Dermis lymphatic vessel endothelial cell (primary cell): ENCODE measurements at places on chromosomes 4 and X. TPM values are rescaled to one million over a fixed set of nuclear protein-coding genes. Genes with fewer than 3 reads are reported as not detected.

Gene SULT1E1
- total RNA-seq: 0.22 and 0.52 TPM in 2 replicates

Gene DGKK
- not detected in 2 replicates for total RNA-seq

Gene SFRP2
- not detected in 2 replicates for total RNA-seq

Gene ASMT
- total RNA-seq: not detected in 2 replicates

Gene ADAM29
- total RNA-seq: not detected in 2 replicates

Gene SPANXN3
- not detected in 2 replicates for total RNA-seq

Gene PRR32
- not detected in 2 replicates for total RNA-seq

Gene MAGEB10
- not detected in 2 replicates for total RNA-seq

Gene EGF
- total RNA-seq: 0.09 and 0.33 TPM in 2 replicates

Gene WDFY3
- total RNA-seq: 74.3 and 84.7 TPM in 2 replicates

Gene PAPSS1
- total RNA-seq: 42.7 and 50.1 TPM in 2 replicates

Gene GLRA2
- not detected in 2 replicates for total RNA-seq

Gene PSAPL1
- total RNA-seq: not detected in 2 replicates

Gene DCLK2
- total RNA-seq: 2.4 and 4.2 TPM in 2 replicates

Gene CLDN22
- total RNA-seq: not detected in 2 replicates

Gene POU3F4
- total RNA-seq: not detected in 2 replicates

Gene ADH7
- not detected in 2 replicates for total RNA-seq

Gene FGF16
- total RNA-seq: 0.11 TPM in 1 of 2 replicates, not detected in the other

Gene CITED1
- 0.17 and 0.33 TPM in 2 replicates for total RNA-seq

Gene EVC2
- total RNA-seq: 10.9 and 12.7 TPM in 2 replicates

Gene FAT4
- total RNA-seq: 62.5 and 63.4 TPM in 2 replicates

Gene HGFAC
- total RNA-seq: under 0.01 TPM in 1 of 2 replicates, not detected in the other

Gene ARMCX6
- total RNA-seq: 44.7 and 48.4 TPM in 2 replicates

Gene PPARGC1A
- total RNA-seq: 0.34 and 0.76 TPM in 2 replicates

Gene CAPN6
- not detected in 2 replicates for total RNA-seq

Gene ETDB
- not detected in 2 replicates for total RNA-seq

Gene UGT2B11
- total RNA-seq: not detected in 2 replicates

Gene TCEAL2
- total RNA-seq: not detected in 2 replicates

Gene C4orf50
- under 0.01 TPM in 2 replicates for total RNA-seq

Gene PNCK
- not detected in 2 replicates for total RNA-seq

Gene PRRG1
- 16.2 and 21.6 TPM in 2 replicates for total RNA-seq

Gene G6PD
- 22.3 and 22.5 TPM in 2 replicates for total RNA-seq

Gene ASB12
- total RNA-seq: not detected in 2 replicates

Gene NHSL2
- total RNA-seq: 18.4 and 40.1 TPM in 2 replicates

Gene ZNF41
- total RNA-seq: 8.3 and 15.4 TPM in 2 replicates

Gene FAM9B
- total RNA-seq: not detected in 2 replicates

Gene GUCY1B1
- 11.5 and 15.5 TPM in 2 replicates for total RNA-seq

Gene TIMP1
- total RNA-seq: 103 and 210 TPM in 2 replicates

Gene PRDM5
- total RNA-seq: 6.2 and 7.4 TPM in 2 replicates

Gene SSX3
- not detected in 2 replicates for total RNA-seq

Gene BMPR1B
- 0.09 TPM in 1 of 2 replicates, not detected in the other for total RNA-seq

Gene TCP11X2
- total RNA-seq: not detected in 2 replicates

Gene PPP4R3C
- not detected in 2 replicates for total RNA-seq

Gene PDZD11
- 32.1 and 32.9 TPM in 2 replicates for total RNA-seq

Gene NXF2
- total RNA-seq: not detected in 2 replicates

Gene S100G
- not detected in 2 replicates for total RNA-seq

Gene MAGEB17
- total RNA-seq: not detected in 2 replicates

Gene IGFBP7
- total RNA-seq: 851 and 1,319 TPM in 2 replicates

Gene FGF13
- 21.0 and 26.6 TPM in 2 replicates for total RNA-seq

Gene PORCN
- total RNA-seq: 4.6 and 6.1 TPM in 2 replicates
